ENCODE measurements at places on chromosomes 4 and X. TPM values are rescaled to one million over a fixed set of nuclear protein-coding genes. Genes with fewer than 3 reads are reported as not detected.

The TCEAL8 gene
- 68.0 TPM for total RNA-seq

The S100G gene
- not detected for total RNA-seq

The GPR34 gene
- total RNA-seq = not detected

The MAP7D2 gene
- 0.47 TPM for total RNA-seq

The GAGE12H gene
- total RNA-seq = not detected

The FAM9C gene
- not detected for total RNA-seq

The SULT1E1 gene
- total RNA-seq = not detected

The ESX1 gene
- total RNA-seq = not detected

The QRFPR gene
- not detected for total RNA-seq

The RPS6KA6 gene
- 8.6 TPM for total RNA-seq

The HS6ST2 gene
- total RNA-seq = not detected

DNA sequence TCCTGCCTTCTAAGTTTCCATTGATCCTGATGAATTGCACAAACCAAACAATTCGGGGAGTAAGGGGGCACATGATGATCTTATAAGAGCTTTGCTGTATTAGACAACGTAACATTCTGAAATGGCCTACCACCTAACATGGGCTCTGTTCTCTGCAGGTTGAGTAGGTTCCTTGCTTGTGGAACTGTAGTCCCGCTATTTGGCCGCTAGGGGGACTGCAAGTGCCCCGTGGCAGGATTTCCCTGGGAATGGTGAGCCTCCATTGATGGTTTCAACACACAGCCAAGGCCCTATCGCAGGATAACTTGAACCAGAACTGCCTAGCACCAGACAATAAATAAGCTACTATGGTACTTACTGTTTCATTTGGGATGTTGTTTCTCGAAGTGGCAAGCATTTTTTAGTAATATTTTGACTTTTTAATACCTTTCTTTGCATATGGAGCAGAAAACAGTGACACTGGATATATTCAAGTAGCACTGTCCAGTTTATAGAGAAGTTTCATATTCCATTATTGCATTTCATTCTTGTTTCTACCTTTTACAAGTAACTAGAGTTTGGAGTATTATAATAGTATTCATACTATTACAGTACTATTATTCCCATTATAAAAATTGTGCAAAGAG, 11.9 kb downstream of the AR start:
- H3K36me3 ChIP-seq = peaks cover 11% of the 10 kb centered on the region
- no peak overlapping the region for H3K4me3 ChIP-seq
- peak overlapping the region; percentile 46 for H3K27ac ChIP-seq
- peaks cover 37% of the 10 kb centered on the region for H3K4me1 ChIP-seq

DNA sequence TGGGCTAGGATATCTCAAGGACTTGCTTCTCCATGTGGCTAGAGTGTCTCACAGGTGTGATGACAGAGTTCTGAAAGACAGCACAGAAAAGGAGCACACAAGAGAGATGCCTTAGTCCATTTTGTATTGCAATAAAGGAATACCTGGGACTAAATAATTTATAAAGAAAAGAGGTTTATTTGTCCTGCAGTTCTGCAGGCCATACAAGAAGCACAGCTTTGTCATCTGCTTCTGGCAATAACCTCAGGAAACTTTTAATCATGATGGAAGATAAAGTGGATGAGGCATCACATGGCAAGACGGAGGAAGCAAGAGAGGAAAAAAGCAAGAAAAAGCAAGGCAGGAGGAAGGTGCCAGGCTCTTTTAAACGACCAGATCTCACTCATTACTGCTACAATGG, 126.9 kb downstream of the ADAMTS3 start:
- no peak overlapping the region for H3K4me3 ChIP-seq
- peaks cover 3% of the 10 kb centered on the region for H3K27me3 ChIP-seq
- no peaks in the 10 kb centered on the region for H3K36me3 ChIP-seq
- peaks cover 15% of the 10 kb centered on the region for H3K4me1 ChIP-seq
- no peak for DNase-seq
- no peak overlapping the region for H3K27ac ChIP-seq

- no peaks in the 10 kb centered on the region for H3K27me3 ChIP-seq
- H3K36me3 ChIP-seq = peaks cover 24% of the 10 kb centered on the region
- H3K27ac ChIP-seq = no peak overlapping the region
- no peak overlapping the region for H3K4me3 ChIP-seq
Measured at GRCh38 chr4:38055566-38055965, 95.4 kb downstream of the PTTG2 start.

DNA sequence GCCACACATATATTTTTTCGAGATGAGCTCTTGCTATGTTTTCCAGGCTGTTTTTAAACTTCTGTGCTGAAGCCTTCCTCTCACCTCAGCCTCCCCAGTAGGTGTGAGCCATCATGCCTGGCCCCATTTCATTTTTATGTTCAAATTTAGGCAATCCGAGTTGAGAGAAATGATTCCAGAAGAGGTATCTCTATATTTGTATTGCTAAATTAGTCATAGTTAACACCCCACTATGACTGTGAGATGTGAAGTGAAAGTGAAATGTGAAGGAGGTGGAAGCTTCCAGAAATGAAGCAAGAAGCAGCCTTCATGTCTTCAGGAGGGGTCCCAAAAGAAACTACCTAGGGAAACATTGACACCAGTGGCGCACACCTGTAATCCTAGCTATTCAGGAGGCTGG, 17.7 kb downstream of the APELA start:
- H3K27ac ChIP-seq = no peak overlapping the region
- DNase-seq = no peak
- no peaks in the 10 kb centered on the region for H3K36me3 ChIP-seq
- H3K4me3 ChIP-seq = no peak overlapping the region
- H3K27me3 ChIP-seq = no peaks in the 10 kb centered on the region

GRCh38 chr4:174467107-174467506, 55.2 kb downstream of the HPGD start:
- no peak for DNase-seq
- no peak overlapping the region for H3K27ac ChIP-seq
- no peaks in the 10 kb centered on the region for H3K27me3 ChIP-seq
- H3K36me3 ChIP-seq = no peaks in the 10 kb centered on the region
- H3K4me1 ChIP-seq = no peaks in the 10 kb centered on the region

- H3K4me1 ChIP-seq = peaks cover 4% of the 10 kb centered on the region
- H3K36me3 ChIP-seq = no peaks in the 10 kb centered on the region
- no peak for DNase-seq
- H3K27ac ChIP-seq = no peak overlapping the region
- H3K27me3 ChIP-seq = no peaks in the 10 kb centered on the region
Measured at GRCh38 chr4:60709061-60709460, 491.1 kb upstream of the ADGRL3 start.

DNA sequence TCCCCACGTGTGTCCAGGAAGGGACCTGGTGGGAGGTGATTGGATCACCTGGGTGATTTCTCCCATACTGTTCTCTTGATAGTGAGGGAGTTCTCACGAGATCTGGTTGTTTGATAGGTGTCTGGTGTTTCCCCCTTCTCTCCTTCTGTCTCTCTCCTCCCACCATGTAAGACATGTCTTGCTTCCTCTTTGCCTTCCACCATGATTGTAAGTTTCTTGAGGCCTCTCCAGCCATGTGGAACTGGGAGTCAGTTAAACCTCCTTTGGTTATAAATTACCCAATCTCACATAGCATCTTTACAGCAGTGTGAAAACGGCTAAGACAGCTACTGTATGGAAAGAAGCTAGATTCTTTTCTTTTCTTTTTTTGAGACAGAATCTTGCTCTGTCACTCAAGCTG, 21.6 kb upstream of the FGG start:
- H3K4me3 ChIP-seq = no peak overlapping the region
- peaks cover 1% of the 10 kb centered on the region for H3K27me3 ChIP-seq
- H3K4me1 ChIP-seq = peaks cover 5% of the 10 kb centered on the region
- DNase-seq = no peak
- H3K36me3 ChIP-seq = no peaks in the 10 kb centered on the region

- H3K36me3 ChIP-seq = no peaks in the 10 kb centered on the region
- no peaks in the 10 kb centered on the region for H3K27me3 ChIP-seq
- no peaks in the 10 kb centered on the region for H3K4me1 ChIP-seq
- no peak overlapping the region for H3K4me3 ChIP-seq
- DNase-seq = no peak
Measured at GRCh38 chrX:150719621-150720020, 26.4 kb downstream of the MTMR1 start.

GRCh38 chr4:129264008-129264657, 168.2 kb downstream of the C4orf33 start:
- H3K4me1 ChIP-seq = no peaks in the 10 kb centered on the region
- H3K4me3 ChIP-seq = no peak overlapping the region
- DNase-seq = no peak
- H3K36me3 ChIP-seq = no peaks in the 10 kb centered on the region
- no peak overlapping the region for H3K27ac ChIP-seq

DNA sequence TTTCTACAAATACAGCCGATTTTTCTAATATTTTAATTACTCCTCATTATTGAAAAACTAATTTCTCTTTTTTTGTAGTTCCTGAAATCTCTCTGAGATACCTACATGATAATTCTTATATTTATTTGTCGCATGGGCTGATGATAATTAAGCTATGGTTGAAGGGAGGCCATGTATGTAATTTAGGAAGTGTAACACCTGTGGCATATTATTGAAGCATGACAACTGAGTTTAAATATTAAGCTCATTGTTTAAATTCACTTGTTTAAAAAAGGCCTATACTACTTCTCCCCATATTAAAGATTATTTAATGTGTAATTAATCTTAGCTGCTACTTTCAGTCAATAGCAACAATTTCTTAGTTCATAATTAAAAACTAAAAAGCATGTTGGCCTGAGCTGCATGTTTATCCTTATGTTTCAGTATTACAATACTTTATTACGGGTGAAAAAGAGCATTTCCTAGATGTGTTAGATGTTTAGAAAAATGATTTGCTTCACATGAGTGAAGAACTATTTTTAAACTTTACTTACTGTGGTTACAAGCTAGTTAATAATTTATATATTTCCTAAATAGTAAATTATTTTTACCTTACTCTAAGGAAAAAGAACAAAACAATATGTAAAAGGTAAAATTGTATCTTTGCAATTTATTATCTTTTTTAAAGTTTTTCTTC, 122.4 kb downstream of the RAP1GDS1 start:
- H3K4me3 ChIP-seq = no peak overlapping the region
- no peaks in the 10 kb centered on the region for H3K27me3 ChIP-seq
- H3K36me3 ChIP-seq = peaks cover 9% of the 10 kb centered on the region
- peaks cover 22% of the 10 kb centered on the region for H3K4me1 ChIP-seq
- no peak for DNase-seq
- no peak overlapping the region for H3K27ac ChIP-seq

GRCh38 chrX:38318196-38318595, 9.1 kb downstream of the RPGR start:
- 0 out of 2 replicates have a peak, but pooled peaks cover 3% of the 10 kb centered on the region for H3K36me3 ChIP-seq
- peaks cover 15% of the 10 kb centered on the region for H3K4me1 ChIP-seq
- no peak overlapping the region for H3K4me3 ChIP-seq
- no peak overlapping the region for H3K27ac ChIP-seq

DNA sequence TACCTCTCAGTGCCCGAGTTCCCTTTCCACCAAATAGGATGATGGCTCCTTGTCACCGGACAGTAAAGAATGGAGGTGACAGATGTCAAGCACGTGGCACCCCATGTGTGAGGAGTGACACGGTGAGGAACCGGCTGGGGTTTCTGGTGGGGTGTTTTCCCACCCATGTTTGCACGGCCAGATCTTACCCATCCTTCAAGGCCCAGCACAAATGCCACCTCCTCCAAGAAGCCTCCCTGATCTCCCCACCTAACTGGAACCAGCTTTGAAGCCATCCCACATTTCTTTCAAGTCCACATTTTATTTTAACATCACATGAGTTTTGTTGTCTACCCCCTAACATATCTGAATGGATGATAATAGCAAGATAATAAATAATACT, 63.0 kb downstream of the WFS1 start:
- no peak overlapping the region for H3K4me3 ChIP-seq
- H3K36me3 ChIP-seq = no peaks in the 10 kb centered on the region
- H3K27me3 ChIP-seq = peaks cover 20% of the 10 kb centered on the region
- no peak for DNase-seq

DNA sequence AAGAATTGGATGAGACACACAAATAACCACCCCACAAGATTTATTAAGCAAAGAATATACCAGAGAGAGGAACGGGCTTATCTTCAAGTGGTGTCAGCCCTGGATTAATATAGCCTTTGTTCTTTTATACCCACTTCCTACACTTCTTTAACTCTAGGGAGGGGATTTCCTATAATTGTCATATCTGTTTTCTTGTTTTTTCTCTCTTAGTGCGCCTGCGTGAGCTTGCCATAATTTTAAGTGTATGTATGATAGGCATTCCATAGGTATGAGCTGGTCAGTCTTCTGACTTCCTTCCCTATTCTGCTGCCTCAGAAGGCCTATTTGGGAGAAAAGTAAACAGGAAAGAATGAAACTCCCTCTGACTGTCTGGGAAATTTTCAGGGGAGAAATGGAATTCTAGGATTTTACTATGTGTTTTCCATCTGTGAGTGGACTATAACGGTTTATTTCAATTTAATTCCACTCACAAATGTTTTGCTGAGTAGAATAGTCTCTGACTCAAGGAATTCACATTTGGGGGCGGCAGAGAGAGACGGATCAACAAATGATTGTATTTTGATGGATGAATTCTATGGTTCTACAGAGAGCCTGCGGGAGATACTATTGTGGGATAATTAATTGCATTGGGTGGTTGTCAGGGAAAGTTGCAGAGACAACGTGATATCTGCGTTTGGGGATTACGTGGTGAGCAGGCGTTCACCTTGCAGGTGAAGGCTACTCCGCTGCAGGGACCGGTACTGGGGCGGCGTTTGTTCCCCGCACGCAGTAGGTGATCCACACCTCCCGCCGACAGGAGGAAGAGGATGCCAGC, 626 bp upstream of the CEP135 start:
- peak overlapping the region; percentile 91 for H3K4me3 ChIP-seq
- H3K4me1 ChIP-seq = peaks cover 44% of the 10 kb centered on the region
- no peaks in the 10 kb centered on the region for H3K27me3 ChIP-seq
- peak overlapping the region; percentile 97 for H3K27ac ChIP-seq

GRCh38 chr4:152594057-152594456, 58.2 kb upstream of the FBXW7 start:
- peaks cover 6% of the 10 kb centered on the region for H3K27me3 ChIP-seq
- H3K27ac ChIP-seq = no peak overlapping the region
- H3K4me1 ChIP-seq = peaks cover 21% of the 10 kb centered on the region
- H3K36me3 ChIP-seq = no peaks in the 10 kb centered on the region

GRCh38 chrX:120378570-120378969, 16.7 kb downstream of the ATP1B4 start:
- DNase-seq = no peak
- no peak overlapping the region for H3K27ac ChIP-seq
- no peaks in the 10 kb centered on the region for H3K4me1 ChIP-seq
- no peaks in the 10 kb centered on the region for H3K36me3 ChIP-seq

- H3K4me3 ChIP-seq = peak overlapping the region; percentile 12
- H3K27ac ChIP-seq = peak overlapping the region; percentile 89
- peak; percentile 94 for DNase-seq
- peaks cover 2% of the 10 kb centered on the region for H3K27me3 ChIP-seq
Measured at GRCh38 chr4:182929296-182929695, 12.1 kb upstream of the DCTD start.

DNA sequence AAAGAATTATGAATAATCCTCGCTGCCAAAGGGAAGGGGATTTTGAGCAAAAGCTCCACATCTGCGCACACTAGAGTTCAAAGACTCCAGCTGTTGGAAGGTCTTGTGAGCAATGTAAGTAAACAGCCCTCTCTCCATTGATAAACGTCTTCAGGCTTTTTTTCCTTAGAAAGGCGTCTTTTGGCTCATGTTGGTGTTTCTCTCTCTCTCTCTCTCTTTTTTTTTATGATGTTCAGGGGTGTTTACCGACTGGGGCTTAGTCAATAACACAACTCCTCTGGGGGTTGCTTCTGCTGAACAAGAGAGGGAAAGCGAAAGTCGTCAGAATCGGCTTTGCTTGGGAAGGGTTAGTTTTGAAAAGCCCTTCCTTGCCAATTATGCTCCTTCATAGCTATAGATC, 53.2 kb upstream of the C1QTNF7 start:
- no peak for DNase-seq
- H3K27me3 ChIP-seq = peaks cover 19% of the 10 kb centered on the region
- H3K4me1 ChIP-seq = peaks cover 40% of the 10 kb centered on the region
- no peak overlapping the region for H3K27ac ChIP-seq

All from HFFc6 (cell line).